Body of pancreas (tissue), 4 donors: ENCODE measurements at places on chromosomes 3 and 15. TPM values are rescaled to one million over a fixed set of nuclear protein-coding genes. Genes with fewer than 3 reads are reported as not detected.

FHIT gene
- 10.4 TPM for total RNA-seq

DNA sequence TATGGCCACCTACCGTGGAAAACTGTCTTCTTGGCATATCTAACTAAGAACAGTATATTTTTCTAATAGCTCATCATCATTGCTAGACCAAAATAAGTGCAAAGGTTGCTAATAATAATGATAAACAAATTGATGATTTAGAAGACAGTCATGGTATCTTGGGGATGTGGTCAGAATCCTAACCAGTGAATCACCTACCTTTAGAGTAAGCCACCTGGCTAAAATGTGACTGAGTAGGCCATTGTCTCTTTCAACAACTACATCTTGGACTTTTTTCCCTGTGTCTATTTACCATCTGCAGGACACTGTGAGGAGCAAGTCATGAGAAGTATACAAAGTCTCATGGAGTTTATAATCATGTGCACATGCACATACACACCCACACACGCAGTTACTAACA, 273.5 kb upstream of the SEMA6D start:
- H3K4me1 ChIP-seq: no peaks in the 10 kb centered on the region
- H3K36me3 ChIP-seq: no peaks in the 10 kb centered on the region
- H3K4me3 ChIP-seq: no peak overlapping the region
- H3K27me3 ChIP-seq: no peaks in the 10 kb centered on the region

ALG3 gene
- total RNA-seq: 32.4 TPM

DNA sequence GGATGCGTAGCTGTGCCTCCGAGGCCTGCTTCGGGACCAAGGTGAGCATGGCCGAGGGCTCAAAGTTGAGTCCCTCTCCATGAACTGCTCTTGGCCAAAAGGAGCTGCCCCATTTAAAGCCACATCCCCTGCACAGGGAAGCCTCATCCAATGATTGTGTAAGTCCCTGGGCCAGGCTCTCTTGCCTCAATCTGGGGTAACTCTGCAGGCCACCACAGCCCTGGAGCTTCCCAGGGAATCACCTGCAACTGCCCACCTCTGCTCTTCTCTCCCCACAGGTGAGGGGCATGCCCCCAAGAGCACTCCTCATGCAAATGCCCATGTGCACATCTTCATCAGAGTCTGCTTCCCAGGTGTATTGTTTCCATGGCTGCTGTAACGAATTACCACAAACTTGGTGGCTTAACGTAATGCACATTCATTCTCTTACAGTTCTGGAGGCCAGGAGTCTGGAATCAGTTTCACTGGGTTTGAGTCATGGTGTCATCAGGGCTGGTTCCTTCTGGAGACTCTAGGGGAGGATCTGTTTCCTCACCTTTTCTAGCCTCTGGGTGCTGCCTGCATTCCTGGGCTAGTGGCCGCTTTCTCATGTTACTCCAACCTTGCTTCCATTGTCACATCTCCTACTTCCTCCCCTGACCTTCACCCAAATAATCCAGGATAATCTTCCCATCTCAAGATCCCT, 25.0 kb upstream of the LOXL1 start:
- no peaks in the 10 kb centered on the region for H3K27me3 ChIP-seq
- H3K36me3 ChIP-seq: no peaks in the 10 kb centered on the region
- H3K27ac ChIP-seq: no peak overlapping the region
- H3K4me1 ChIP-seq: no peaks in the 10 kb centered on the region

- no peak for DNase-seq
- no peaks in the 10 kb centered on the region for H3K36me3 ChIP-seq
- H3K4me1 ChIP-seq: peaks cover 4% of the 10 kb centered on the region
- H3K27me3 ChIP-seq: no peaks in the 10 kb centered on the region
- no peak overlapping the region for H3K4me3 ChIP-seq
Observed at GRCh38 chr3:52432691-52433141, 12.2 kb downstream of the SEMA3G start.
